ENCODE measurements at places on chromosomes 2 and 18. TPM values are rescaled to one million over a fixed set of nuclear protein-coding genes. Genes with fewer than 3 reads are reported as not detected.

The INHBB gene
- total RNA-seq: 7.2 TPM

The TMEM247 gene
- total RNA-seq: not detected

The CYP26B1 gene
- total RNA-seq: 3.4 TPM

The GPR45 gene
- 0.94 TPM for total RNA-seq

The FHOD3 gene
- total RNA-seq: 84.5 TPM

The ARHGEF33 gene
- total RNA-seq: 6.9 TPM

The AOX1 gene
- total RNA-seq: 1.9 TPM

The CPLX4 gene
- total RNA-seq: not detected

The PRKAG3 gene
- total RNA-seq: not detected

The DTNA gene
- 69.2 TPM for total RNA-seq

The TSHZ1 gene
- 7.2 TPM for total RNA-seq

The SGO2 gene
- 9.1 TPM for total RNA-seq

The UGGT1 gene
- 60.1 TPM for total RNA-seq

The ZBTB7C gene
- 0.94 TPM for total RNA-seq

The PAX3 gene
- not detected for total RNA-seq

The BZW1 gene
- total RNA-seq: 353 TPM

The CAPN14 gene
- total RNA-seq: 4.1 TPM

The NEB gene
- 2.5 TPM for total RNA-seq

The SOX11 gene
- 417 TPM for total RNA-seq

The CYBRD1 gene
- 5.6 TPM for total RNA-seq

The MERTK gene
- total RNA-seq: 5.9 TPM

The MRPS5 gene
- total RNA-seq: 71.4 TPM

The SERPINE2 gene
- 48.8 TPM for total RNA-seq

The MRO gene
- total RNA-seq: 0.31 TPM

The ECEL1 gene
- 0.63 TPM for total RNA-seq

The ADAM23 gene
- total RNA-seq: 37.2 TPM

The FER1L5 gene
- 1.6 TPM for total RNA-seq
